Activated naive CD4-positive, alpha-beta T cell treated with anti-CD3 and anti-CD28 coated beads, Interleukin-2, amount 10 ng/mL, durations not matched to agents 7 days and 5 days (primary cell): ENCODE measurements at places on chromosomes 7 and 10.
A peak's percentile ranks its signal among the peaks of the same experiment; 100 is the strongest.

GRCh38 chr10:62528441-62528840, 154.3 kb downstream of the ZNF365 start:
- H3K4me1 ChIP-seq = peaks cover 43% of the 10 kb centered on the region
- no peak for DNase-seq
- H3K27ac ChIP-seq = peak overlapping the region; percentile 82
- peaks cover 41% of the 10 kb centered on the region for H3K36me3 ChIP-seq

GRCh38 chr7:47951374-47951773, 3.1 kb upstream of the PKD1L1 start:
- no peaks in the 10 kb centered on the region for H3K27me3 ChIP-seq
- no peaks in the 10 kb centered on the region for H3K4me1 ChIP-seq
- no peak overlapping the region for H3K27ac ChIP-seq

DNA sequence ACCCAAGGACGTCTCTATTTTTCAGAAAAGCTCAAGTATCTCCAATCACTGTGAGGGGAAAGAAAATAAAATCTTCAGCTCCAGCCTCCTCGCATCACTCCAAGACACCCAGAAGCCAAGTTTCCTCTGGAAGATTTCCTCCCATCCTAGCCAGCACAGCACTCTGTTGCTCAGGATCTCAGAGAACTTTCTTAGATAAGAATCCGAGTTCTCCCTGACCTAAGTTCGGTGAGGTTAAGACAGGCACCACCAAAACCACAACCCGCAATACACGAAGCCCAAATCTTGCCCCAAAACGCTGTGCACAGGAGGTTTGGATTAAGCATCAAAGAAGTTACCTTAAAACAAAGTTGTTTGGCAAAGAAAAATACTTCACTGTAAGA, 4.2 kb downstream of the FAM53B start:
- H3K4me1 ChIP-seq = peaks cover 81% of the 10 kb centered on the region
- peaks cover 26% of the 10 kb centered on the region for H3K36me3 ChIP-seq
- no peak for DNase-seq
- H3K27me3 ChIP-seq = peaks cover 15% of the 10 kb centered on the region
- H3K27ac ChIP-seq = peak overlapping the region; percentile 50
- peak overlapping the region; percentile 2 for H3K4me3 ChIP-seq

GRCh38 chr7:143359771-143360353, 2.7 kb downstream of the FAM131B start:
- peaks cover 8% of the 10 kb centered on the region for H3K4me1 ChIP-seq
- peaks cover 92% of the 10 kb centered on the region for H3K27me3 ChIP-seq
- H3K27ac ChIP-seq = no peak overlapping the region
- H3K4me3 ChIP-seq = no peak overlapping the region

DNA sequence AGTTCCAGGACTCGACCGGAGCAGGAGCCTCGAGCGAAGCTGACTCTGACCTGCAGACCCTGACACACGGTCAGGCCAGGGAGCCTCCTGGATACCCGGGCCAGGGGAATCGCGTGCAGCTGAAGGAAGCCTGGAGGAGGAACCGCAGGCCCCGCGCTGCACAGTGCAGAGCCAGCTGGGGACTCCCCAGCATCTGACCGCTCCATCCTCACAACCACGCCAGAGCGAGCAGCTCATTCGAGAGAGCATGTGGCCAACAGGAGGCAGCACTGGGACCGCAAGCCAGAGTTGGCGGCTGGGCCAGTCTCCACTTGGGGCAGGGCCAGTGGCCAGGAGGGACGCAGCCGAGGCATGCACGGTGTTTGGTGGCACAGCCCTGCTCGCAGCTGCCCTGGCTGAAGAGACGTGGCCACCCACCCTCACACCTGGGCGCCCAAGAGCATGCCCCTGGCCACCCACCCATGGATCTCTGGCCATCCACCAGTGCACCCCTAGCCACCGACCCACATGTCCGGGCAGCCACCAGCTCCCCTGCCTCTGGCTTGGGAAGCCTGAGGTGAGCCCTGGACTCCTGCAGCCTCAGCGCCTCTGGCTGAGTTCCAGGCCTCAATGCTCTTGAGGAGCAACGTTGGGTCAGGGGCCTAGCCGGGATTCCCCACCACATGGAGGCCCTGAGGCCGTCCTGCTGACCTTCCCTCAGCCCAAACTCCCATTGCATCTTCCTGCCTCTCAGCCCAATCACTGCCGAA, 213.9 kb downstream of the ELFN1 start:
- H3K4me1 ChIP-seq = peaks cover 31% of the 10 kb centered on the region
- H3K27me3 ChIP-seq = no peaks in the 10 kb centered on the region
- H3K27ac ChIP-seq = no peak overlapping the region
- DNase-seq = no peak
- peaks cover 50% of the 10 kb centered on the region for H3K36me3 ChIP-seq
- no peak overlapping the region for H3K4me3 ChIP-seq

GRCh38 chr10:10845826-10846503, 171.7 kb upstream of the CELF2 start:
- H3K4me3 ChIP-seq = no peak overlapping the region
- H3K4me1 ChIP-seq = no peaks in the 10 kb centered on the region
- peaks cover 14% of the 10 kb centered on the region for H3K27me3 ChIP-seq
- no peak for DNase-seq
- H3K27ac ChIP-seq = no peak overlapping the region

GRCh38 chr7:22542254-22542653, 42.3 kb upstream of the STEAP1B start:
- H3K27ac ChIP-seq = no peak overlapping the region
- H3K36me3 ChIP-seq = no peaks in the 10 kb centered on the region
- no peak for DNase-seq
- peaks cover 4% of the 10 kb centered on the region for H3K4me1 ChIP-seq

DNA sequence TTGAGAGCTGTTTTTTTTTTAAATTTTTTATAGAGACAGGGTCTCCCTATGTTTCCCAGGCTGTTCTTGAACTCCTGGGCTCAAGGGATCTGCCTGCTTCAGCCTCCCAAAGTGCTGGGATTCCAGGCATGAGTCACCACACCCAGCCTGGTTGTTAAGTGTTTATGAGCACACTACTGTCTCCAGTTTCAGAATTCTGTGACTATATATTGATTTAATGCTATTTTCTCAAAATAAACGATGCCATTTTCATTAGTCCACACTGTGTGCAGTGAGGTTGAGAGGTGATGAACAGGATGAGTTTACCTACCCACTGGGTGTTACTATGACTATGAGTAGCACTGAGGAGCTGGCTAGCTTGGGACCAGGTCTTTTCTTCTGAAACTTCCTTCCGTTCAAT, 110.9 kb upstream of the FAM180A start:
- DNase-seq = no peak
- H3K4me3 ChIP-seq = no peak overlapping the region
- no peaks in the 10 kb centered on the region for H3K4me1 ChIP-seq
- no peaks in the 10 kb centered on the region for H3K36me3 ChIP-seq

DNA sequence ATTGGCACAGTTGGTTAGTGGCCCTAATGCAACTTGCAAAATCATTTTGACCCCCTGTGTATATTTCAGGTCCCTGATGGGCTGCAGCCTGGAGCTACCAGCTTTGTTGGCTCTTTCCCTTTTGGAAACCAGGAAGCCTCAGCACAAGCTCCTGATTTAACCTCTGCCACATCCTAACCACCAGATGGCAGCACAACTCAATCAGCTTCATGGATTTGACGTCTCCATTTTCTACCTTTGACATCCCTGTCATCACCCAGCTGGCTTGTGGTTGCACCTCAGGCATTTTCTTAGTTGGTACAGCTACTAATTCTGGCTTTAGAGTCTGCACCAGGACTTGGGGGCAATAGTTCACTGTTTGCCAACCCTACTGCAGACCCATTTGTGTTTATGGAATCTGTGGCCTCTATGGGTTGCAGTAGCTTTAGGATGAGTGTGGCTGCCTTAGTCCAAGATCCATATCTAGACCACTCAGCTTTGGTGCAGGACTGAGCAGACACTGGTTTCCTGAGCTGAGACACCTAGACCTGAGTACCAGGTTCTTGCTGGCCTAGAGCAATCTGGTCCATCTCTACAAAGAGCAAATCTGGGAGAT, 456.2 kb downstream of the REEP3 start:
- no peak overlapping the region for H3K27ac ChIP-seq
- H3K36me3 ChIP-seq = no peaks in the 10 kb centered on the region
- H3K4me3 ChIP-seq = no peak overlapping the region
- peak; percentile 42 for DNase-seq
- no peaks in the 10 kb centered on the region for H3K4me1 ChIP-seq
- H3K27me3 ChIP-seq = peaks cover 3% of the 10 kb centered on the region

- H3K27ac ChIP-seq = no peak overlapping the region
- no peaks in the 10 kb centered on the region for H3K36me3 ChIP-seq
- H3K4me3 ChIP-seq = no peak overlapping the region
- H3K27me3 ChIP-seq = no peaks in the 10 kb centered on the region
These were observed 10.6 kb upstream of the ARID5B start for GRCh38 chr10:61890881-61891409.

GRCh38 chr7:15725051-15725450, 38.6 kb upstream of the MEOX2 start:
- H3K27me3 ChIP-seq = no peaks in the 10 kb centered on the region
- no peaks in the 10 kb centered on the region for H3K4me1 ChIP-seq
- no peak for DNase-seq
- no peak overlapping the region for H3K27ac ChIP-seq
- no peak overlapping the region for H3K4me3 ChIP-seq
- no peaks in the 10 kb centered on the region for H3K36me3 ChIP-seq

DNA sequence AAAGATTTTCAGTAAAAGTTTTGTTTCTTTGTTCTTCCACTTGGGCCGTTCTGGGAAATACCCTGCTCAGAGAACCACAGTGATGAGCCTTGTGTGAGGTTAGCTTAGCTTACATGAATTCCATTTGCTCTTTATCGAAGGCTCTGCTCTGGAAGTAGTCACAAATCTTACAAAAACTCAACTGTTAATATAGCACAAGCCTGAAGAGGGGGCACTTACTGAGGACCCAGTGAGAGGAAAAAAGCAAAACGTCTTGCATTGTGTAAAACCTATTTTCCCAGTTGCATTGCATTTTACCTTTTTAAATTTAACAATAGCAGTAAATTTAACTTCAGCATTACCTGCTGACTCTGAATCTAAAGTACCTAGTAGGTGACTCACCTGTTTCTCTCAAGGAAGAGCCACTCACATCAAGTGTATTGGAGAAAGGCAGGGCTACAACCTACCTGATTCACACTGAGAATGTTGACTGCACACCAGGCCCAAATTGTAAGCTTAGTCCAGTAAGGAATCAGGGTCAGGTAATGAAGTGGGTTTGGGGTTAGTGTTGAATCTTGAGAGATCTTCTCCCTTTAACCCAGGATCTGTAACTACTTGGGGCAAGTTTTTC, 42.3 kb downstream of the PPP1R17 start:
- no peak overlapping the region for H3K27ac ChIP-seq
- H3K4me3 ChIP-seq = no peak overlapping the region
- no peak for DNase-seq

DNA sequence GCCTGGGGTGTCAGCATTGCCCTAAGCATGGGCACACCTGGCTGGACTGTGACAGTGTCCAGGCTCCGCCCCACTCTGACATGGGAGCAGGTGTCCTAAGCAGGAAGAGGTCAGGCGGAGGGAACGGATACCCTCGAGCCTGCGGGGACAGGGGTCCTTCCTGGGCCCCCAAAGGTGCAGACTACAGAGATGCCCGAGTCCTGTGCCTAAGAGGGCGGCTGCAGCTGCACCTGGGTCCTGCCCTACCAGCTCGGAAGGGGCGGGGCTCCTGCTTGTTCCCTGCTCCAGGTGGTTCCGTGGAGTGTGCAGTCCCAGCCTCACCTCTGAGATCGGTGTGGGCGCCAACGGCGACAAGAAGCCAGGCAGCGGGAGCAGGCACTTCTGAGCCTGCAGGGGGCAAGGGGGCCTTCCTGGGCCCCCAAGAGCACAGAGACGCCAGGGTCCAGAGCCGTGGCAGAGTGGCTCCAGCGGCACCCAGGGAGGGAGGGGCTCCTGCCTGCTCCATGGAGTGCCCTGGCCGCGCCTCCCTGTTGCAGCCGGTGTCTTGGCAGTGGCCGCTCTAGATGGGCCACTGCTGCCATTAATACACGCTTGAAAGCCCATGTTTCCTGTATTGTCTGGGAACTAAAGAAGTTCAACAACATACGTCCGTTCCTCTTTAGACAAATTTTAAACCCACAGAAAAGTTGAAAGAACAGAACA, 64.5 kb upstream of the CACNA2D1 start:
- H3K27me3 ChIP-seq = peaks cover 3% of the 10 kb centered on the region
- H3K36me3 ChIP-seq = no peaks in the 10 kb centered on the region
- no peaks in the 10 kb centered on the region for H3K4me1 ChIP-seq
- no peak overlapping the region for H3K4me3 ChIP-seq
- DNase-seq = no peak

- peaks cover 7% of the 10 kb centered on the region for H3K36me3 ChIP-seq
- H3K27me3 ChIP-seq = no peaks in the 10 kb centered on the region
These were observed 28.8 kb downstream of the RRP12 start for GRCh38 chr10:97372233-97372875.

- no peak overlapping the region for H3K4me3 ChIP-seq
- DNase-seq = no peak
- peaks cover 10% of the 10 kb centered on the region for H3K36me3 ChIP-seq
- H3K27ac ChIP-seq = no peak overlapping the region
- H3K4me1 ChIP-seq = no peaks in the 10 kb centered on the region
These were observed 26.2 kb downstream of the CRPPA start for GRCh38 chr7:16395121-16395520.

DNA sequence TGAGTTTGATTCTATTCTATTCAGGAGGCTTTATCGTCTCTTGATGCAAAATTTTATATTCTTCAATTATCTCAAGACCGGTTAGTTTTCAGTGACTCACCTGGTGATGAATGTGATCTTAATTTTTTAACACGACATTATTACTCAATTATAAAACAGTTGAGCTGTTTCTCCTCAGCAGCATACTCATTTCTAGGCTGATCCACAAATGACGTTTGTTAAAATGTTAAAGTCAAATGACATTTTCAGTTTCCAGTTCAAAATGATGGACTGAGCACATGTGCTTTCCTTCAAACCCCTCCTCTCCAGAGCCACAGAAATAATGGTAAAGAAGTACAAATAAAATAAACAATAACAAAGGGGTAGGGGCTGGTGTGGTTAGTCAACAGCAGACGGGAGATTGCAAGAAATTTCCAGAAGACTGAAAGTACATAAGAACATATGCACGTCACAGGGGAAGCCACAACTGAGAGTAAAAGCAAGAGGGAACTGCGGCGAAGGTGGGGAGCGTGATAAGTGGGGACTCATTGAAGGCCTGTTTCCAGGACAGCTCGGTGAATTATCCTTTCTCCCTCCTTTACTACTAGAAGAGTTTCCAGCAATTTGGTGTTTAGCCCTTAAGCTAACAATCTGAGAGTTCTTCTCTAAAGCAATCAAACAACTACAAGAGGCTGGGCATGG, 10.9 kb downstream of the MACROH2A2 start:
- no peak overlapping the region for H3K27ac ChIP-seq
- no peaks in the 10 kb centered on the region for H3K4me1 ChIP-seq
- H3K36me3 ChIP-seq = no peaks in the 10 kb centered on the region
- peaks cover 33% of the 10 kb centered on the region for H3K27me3 ChIP-seq

GRCh38 chr10:26520575-26520974, 82.4 kb downstream of the APBB1IP start:
- H3K36me3 ChIP-seq = peaks cover 77% of the 10 kb centered on the region
- no peak overlapping the region for H3K27ac ChIP-seq
- H3K4me3 ChIP-seq = no peak overlapping the region
- no peaks in the 10 kb centered on the region for H3K27me3 ChIP-seq
- no peak for DNase-seq

- DNase-seq = no peak
- H3K4me3 ChIP-seq = no peak overlapping the region
- no peaks in the 10 kb centered on the region for H3K36me3 ChIP-seq
- H3K27ac ChIP-seq = no peak overlapping the region
- peaks cover 3% of the 10 kb centered on the region for H3K27me3 ChIP-seq
These were observed 237.2 kb downstream of the TCF7L2 start for GRCh38 chr10:113187063-113187777.
